HCT116 (cell line): ENCODE measurements at places on chromosomes 4 and X.

DNA sequence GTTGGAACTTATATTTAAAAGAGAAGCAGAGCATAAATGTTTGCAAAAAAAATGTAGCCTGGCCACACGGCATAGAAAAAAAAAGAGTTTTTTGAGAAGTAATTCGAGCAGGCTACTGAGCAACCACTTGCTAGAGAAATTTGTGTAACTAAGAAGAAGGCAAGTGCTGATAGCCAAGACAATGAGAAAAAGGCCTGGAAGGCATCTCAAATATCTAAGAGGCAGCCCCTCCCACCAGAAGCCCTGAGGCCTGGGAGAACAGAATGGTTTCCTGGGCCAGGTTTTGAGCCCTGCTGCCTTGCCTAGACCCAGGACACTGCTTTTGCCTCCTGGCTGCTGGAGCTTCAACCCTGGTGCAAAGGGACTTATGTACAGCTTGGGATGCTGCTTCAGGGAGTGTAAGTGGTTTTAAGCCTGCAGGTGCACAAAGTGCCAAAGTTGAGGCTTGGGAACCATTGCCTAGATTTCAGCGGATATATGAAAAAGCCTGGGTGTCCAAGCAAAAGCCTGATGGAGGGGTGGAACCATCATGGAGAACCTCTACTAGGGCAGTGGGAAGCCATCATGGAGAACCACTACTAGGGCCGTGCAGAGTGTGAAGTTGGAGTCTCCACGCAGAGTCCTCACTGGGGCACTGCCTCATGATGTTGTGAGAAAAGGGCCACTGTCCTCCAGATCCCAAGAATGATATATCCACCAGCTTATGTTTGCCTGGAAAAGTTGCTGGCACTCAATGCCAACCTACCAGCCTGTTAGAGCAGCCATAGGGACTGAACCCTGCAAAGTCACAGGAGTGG is 9.7 kb downstream of the TECRL start:
- DNase-seq: no peak

DNA sequence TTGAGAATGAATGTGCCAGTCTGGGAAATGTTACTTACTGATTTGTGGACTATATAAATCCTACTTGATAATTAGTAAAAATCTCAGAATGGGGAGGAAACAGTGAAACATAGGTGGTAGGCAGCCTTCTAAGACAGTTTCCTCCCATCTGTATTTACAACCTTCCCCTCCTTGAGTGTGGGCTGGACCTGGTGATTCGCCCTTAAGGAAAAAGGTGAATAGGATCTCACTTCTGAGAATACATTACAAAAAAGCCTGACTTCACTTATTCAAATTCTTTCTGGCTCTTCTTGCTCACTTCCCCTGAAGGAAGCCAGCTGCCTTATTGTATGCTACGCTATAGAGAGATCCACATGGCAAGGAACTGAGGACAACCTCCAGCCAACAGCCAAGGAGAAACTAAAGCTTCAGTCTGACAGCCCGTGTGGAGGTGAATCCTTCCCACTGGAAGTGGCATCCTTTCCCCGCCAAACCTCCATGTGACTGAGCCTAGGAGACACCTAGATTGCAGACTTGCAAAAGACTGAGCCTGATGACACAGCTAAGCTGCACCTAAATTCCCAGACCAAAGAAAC is 585.0 kb downstream of the STPG2 start:
- no peak for DNase-seq

DNA sequence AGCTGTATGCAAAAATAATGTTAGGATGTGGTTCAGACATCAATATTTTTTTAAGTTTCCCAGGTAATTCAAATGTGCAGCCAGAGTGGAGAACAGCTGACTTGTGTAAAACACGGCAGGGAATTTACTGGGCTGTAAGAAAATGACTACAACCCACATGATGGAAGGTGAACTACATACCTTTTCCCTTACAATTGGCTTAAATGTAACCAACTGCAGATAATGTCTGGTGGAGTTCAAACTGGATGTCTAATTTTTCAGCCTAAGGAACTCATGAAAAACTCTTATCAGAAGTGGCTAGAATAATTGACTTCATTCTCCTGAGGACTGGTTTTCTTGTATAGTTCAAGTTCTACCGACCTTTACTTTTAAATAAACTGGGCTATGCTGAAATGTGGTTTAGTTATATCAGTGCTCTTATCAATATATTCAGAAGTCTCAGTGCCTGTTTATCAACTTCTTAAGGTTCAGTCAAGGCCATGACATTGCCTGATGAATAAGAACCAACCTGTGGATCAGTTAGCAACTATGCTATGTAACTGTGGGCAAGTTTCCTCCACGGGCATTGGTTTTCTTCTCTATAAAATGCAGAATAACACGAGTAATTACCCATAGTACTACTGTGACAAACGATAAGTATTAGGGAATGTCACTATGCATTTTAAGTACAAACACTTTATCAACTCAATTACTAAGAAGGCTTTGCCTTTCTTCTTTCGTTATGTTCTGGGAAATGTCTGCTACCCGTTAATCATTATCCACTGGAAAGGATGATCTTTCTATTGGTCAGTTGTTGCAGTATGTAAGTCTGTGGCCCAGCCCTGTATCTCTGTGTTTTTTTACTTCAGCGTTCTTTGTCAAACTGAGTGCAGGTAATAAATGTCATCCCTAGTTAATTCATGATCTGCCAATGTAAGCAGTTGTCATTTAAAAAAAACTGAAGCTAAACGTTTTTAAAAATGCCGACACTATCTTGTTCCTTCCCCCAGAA is 181.6 kb downstream of the PCDH7 start:
- DNase-seq: peak; percentile 71

- peak; percentile 4 for DNase-seq
Measured at GRCh38 chr4:119690871-119691270, 62.3 kb upstream of the PDE5A start.

GRCh38 chr4:115927382-115927781 is 814.0 kb upstream of the NDST4 start:
- no peak for DNase-seq
